NCI-H1436 (cell line): ENCODE measurements at places on chromosomes 13 and 19.

DNA sequence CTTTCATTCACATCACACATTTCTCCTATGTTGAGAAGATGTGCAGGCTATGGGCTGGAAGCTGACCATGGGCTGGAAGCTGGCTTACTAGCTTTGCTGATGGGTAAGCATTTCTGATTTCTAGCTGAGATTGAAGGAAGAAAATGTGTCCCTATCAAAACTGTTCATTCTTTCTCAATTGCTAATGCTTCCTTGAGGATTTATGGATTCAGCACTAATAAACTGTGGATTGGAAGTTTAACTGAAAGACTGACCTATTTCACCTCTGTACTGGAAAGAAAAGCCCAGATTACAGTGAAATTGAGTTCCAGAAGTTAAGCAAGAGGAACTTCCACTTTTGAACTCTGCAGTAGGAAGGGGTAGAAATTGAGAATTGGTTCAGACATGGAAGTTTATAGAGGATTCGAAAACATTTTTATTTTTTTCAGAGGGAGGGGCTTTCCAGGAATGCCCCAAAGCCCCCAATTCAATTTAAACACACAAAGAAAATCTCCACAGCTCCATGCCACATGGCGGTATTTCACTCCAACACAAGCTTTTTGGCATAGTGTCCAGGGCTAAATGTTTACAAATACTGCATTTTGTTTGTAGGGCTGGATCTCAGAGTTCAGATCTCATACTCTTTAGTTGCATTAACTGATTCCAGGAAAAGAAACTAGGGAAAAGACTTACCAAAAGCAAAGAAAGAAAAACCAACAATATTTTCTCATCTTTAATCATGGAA lies 61.2 kb upstream of the ARGLU1 start:
- no peak for DNase-seq

GRCh38 chr13:34343413-34343940 lies 525.5 kb downstream of the RFC3 start:
- no peak for DNase-seq

GRCh38 chr13:60645676-60646075 lies 248.7 kb downstream of the TDRD3 start:
- DNase-seq: no peak

DNA sequence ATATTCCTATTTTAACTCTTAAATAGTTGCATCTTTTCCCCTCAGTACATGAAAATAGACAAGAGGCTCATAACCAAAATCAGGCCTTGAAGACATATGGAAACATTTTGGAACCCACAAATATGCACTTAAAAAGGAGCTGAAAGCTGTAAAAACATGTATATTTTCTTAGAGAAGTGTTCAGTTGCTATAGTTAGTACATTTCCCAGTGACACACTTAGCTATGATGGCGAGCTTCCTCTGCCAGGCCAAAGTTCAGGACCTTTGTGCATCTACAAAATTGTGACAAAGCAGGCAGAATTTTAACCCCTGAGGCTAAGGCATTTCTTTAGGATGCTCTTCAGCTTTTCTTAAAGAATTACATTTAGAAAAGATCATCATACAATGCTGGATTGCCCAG lies 54.5 kb downstream of the RCBTB2 start:
- no peak for DNase-seq
